ENCODE measurements at places on chromosomes 11 and 22. TPM values are rescaled to one million over a fixed set of nuclear protein-coding genes. Genes with fewer than 3 reads are reported as not detected.

The MMP13 gene
- not detected for total RNA-seq

The C11orf97 gene
- total RNA-seq: 1.3 TPM

The OR51B5 gene
- 0.97 TPM for total RNA-seq

The OR52N2 gene
- total RNA-seq: not detected

DNA sequence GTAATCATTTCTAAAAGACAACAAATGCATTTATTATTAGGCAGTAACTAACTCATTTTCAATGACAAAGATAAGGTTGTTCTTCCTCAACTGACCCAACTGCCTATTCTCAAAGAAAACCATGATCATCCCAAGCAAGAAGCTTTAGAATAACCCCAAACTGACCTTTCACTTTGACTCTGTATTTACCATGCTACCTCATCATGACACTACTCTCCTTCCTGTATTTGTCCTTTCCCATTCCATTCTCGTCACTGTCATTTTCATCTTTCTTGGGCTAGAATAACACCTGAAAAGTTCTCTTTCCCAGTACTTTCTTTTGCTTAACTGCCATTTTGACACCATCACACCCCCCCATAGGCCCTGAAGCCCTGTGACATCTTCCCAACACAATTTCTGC is 48.3 kb downstream of the TCF20 start:
- DNase-seq: no peak

DNA sequence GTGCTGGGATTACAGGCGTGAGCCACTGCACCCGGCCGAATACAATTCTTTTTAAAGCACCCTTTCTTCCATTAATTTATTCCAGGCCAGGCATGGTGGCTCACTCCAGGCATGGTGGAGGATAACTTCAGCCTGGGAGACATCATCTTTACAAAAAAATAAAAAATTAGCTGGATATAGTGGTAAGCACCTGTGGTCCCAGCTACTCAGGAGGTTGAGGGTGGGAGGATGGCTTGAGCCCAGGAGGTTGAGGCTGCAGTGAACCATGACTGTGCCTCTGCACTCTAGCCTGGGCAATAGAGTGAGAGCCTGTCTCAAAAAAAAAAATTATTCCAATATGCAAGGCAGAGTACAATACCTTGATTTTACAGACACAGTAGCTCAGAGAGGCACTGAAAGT is 11.4 kb downstream of the TAGLN start:
- no peak for DNase-seq

GRCh38 chr11:73121692-73122091 is 20.4 kb downstream of the FCHSD2 start:
- no peak for DNase-seq

DNA sequence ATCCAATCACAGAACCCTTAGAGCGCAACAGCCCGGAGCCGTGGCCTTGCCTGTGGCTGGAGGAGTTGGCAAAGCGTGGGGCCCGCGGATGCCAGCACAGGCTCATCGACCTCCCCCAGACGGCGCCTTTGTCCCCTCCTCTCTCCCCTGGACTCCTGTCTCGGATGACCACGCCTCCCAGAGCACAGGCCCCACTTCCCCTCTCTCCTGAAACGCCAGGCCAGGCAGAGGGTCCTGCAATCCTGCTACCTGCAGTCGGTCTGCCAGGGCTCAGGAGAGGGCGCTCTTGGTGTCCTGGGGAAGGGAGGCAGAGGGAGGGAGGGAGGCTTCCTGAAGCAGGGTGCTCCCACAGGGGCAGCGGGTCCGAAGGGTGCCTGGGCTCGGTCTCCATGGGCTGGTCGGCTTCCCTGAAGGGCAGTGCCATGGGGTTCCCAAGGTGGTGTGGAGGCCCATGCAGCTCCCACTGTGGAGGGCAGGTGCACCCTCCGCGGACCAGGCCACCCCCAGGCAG is 16.6 kb upstream of the TTLL12 start:
- DNase-seq: no peak

DNA sequence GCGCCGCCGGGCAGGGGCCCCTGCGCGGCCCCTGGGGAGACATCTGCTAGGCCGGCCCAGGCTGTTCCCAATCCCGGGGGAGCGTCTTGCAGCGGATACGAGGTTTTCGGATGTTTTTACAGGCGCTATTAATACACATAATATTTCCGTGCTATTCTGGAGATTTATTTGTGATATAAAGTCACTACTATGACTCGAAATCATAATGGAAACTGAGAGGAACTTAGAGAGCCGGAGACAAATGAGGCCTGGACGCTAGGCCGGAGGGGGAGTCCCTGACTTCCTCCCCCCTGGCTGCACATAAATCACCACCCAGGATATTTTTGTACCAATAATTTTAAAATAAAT is 91.7 kb upstream of the ANO1 start:
- DNase-seq: no peak
